ENCODE measurements at places on chromosomes 3 and 15.

GRCh38 chr15:82118040-82118439, 72.2 kb upstream of the MEX3B start:
- DNase-seq, result no peak

DNA sequence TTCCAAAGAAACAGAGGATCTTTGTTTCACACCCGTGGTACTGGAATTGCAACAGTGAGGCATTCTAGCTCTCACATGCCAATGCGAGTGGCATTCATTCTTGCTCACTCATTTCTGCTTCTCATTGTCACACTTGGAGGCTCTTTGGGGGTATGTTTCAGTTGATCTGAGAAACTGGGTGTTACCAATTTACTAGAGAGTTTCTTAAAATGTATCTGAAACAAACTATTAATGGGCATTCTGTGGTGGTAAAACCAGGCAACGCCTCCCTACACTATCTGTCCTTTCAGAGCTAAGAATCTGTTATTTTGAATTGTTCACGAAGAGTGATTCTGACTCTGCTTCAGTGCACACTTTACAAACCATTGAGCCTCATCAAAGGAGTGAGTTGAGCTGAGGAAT, 140.6 kb upstream of the BHLHE40 start:
- DNase-seq, result no peak

DNA sequence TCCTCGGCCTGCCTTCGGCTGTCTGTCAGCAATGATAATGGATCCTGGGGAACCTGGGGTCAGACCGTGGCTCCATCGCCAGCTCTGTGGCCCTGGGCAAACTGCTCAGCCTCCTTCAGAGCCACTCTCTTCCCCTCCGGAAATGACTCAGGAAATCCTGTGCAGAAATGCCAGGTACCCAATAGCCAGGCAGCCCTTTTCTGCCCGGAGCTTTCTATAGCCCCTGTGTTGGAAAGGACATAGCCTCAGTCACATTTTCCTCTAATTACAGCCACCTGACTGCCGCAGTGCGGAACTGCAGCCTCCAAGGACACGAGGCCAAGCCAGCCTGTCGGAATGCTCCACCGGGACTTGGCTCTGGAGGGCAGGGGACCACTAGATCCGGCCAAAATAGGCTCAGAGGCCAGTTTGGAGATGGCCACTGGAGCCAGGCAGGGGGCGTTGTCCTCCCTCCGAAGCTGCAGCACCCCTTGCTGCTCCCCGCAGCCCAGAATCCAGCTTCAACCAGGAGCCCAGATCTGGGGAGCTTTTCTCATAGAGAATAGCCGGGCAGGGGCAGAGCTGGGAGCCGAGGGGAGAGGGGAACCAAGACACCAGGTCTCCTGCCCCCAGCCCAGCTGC, 11.6 kb upstream of the ZXDC start:
- DNase-seq, result no peak

DNA sequence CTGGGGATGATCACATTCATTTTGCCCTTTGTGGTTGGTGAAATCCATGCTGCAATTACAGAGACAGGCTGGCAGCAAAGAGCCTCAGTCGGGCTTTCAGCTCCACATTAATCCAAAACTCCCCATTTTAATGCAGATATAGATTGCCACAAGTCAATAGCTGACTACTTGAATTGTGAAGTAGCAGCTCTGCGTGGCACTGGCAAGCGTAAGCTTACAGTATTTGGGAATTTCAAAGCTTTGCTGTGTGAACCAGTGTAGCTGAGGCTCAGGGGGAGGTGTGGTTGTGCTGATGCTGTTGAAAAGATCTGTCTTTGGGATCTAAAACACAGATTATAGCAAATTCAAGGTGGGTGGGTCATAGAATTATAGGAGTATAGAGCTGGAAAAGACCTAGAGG, 290.3 kb upstream of the ONECUT1 start:
- no peak for DNase-seq

- DNase-seq, result no peak
Observed at GRCh38 chr3:51280176-51280575, 104.9 kb upstream of the MANF start.

- DNase-seq, result peak; percentile 32
Observed at GRCh38 chr15:89361451-89362202, 27.0 kb upstream of the POLG start.

GRCh38 chr15:94965593-94965992, 734.2 kb downstream of the MCTP2 start:
- no peak for DNase-seq
